ENCODE measurements at places on chromosomes 11 and 22.

GRCh38 chr22:47000888-47001287 lies 238.4 kb downstream of the TBC1D22A start:
- DNase-seq = no peak

GRCh38 chr11:83801799-83802198 lies 515.6 kb upstream of the CCDC90B start:
- no peak for DNase-seq

- no peak for DNase-seq
Observed at GRCh38 chr11:959608-960007, 33.9 kb downstream of the AP2A2 start.

DNA sequence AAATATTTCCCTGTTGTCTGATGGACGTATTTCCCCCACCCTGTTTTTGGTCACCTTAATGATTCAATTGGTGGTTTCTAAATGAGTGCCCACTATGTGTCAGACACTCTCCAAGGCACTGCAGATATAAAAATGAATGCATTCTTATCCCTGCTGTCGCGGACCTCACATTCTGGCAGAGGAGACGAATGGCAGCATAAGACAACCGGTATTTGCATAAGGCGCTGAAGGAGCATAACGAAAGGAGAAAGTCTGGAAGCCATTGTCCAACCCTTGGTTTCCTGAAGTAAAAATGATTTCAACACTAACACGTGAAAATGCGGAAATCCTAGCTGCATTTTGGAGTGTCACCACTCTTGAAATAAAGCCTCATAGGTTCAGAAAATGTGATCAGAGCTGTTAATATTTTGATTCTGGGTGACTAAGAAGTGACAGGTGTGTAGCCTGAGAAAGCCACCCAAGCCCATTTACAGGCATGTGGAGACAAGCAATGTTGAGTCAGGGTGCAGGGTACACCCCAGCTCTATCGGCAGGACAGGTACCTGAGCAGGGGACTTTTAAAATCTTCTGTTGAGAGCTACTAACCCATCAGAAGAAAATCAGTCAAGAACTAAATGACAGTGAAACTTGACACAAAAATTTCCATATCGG lies 10.1 kb upstream of the GAB2 start:
- peak; percentile 77 for DNase-seq

DNA sequence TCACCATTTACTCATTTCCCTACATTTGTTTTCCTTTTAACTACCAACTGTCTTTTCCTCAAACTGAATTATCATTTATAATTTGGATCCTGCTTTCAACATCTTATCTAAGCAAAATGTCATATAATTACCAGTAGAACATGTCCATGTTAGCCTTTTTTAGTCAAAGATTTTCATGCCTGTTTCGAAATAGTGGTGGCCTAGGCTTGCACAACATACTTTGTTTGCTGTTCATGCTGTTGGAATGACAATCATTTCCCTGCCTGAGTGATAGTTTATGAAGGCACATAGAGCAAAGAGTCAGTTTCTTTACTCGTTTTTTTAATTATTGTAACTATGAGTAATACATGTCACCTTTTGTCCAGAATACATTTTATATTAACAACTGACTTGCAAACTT lies 144.3 kb upstream of the ANO3 start:
- DNase-seq = no peak

DNA sequence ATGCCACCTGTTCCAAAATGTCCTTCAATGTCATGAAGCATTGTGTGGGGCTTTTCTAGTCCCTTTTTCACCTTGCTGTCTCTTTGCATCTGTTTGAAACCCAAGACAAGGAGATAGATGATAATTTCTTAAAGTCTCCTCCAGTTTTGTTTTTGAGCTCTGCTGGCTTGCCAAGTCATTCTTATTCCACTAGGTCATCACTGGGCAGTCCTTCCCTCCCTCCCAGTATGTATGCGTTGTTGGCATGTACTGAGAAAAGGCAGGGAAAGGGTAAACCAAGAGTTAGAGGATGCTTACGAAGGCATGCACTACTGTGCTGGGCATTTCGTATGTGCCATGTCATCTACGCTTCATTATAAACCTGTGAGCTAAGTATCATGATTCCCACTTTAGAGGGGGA lies 78.6 kb downstream of the PARVA start:
- no peak for DNase-seq

GRCh38 chr11:94141511-94142307 lies 13.1 kb downstream of the PANX1 start:
- DNase-seq = no peak

- no peak for DNase-seq
Observed at GRCh38 chr11:23473782-23474181, 613.5 kb upstream of the CCDC179 start.

DNA sequence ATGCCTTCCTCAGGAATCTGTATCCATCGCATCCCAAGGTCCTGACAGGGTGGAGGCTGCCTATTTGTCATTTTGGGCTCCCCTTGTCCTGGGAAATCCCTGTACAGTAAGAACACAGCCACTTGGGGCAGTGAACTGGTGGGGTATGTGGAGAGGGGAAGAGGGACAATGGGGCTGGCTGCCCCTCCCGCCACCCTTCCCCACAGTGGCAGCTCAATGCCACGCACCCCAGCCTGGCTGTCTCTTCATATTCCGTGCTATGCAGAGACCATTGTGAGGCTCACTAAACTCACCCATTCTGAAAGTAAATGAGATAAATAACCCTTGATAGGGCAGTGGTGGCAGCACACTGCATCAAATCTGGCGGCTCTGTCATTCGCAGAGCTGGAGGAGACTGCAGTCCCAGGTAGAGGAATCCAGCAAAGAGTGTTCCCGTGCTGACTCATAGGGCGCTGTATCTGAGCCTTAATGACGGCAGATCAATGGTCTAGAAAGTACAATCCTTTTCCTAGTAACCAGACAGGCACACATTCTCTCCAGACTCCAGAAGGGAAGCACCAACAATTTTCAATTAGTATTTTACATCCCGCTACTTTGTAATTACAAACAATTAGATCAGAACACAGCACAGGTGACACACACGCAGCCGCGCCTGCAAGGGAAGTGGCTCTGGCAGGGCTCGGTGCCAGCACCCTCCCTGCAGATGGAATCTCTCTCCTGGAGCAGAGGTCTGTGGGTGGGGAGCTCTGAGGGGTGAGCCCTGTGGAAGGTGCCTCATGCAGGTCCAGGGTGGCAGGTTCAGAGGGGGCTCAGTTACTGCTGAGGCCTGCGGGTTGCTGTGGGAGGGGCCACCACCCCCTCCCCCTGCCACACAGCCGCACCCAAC lies 167.9 kb upstream of the B3GAT1 start:
- DNase-seq = no peak

DNA sequence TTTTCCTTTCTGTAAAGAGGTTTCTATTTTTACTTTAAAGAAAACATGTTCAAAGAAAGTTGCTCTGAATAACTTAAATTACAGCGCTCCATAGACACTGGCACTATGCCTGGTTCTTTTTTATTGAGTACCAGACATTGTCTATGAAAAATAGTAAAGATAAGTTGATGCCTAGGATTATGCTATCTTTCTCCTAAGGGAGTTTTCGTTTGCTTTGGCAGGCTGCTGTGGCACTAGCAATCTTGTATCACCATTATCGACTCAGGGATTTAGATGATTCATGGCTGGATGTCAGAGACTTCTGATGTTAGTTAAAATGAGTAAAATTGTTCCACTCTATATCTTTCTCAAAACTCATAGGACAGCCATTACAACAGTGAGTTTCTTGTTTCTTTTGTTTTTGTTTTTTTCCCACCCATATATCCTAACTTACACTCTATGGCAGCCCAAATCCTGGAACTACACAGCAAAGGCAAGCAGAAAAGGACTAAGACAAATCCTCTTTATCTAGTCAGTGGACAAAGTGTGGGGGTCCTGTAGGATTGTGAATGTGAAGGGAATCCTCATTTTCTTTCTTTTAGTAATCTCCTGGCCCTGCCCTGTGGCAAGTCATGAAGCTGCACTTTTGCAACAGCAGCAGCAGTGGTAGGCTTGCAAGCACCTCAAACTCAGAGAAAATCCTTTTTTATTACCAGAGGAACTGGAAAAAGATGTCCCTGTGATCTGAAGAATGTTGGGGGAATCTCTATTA lies 20.7 kb downstream of the SLN start:
- DNase-seq = no peak

GRCh38 chr11:67372321-67372992 lies 941 bp downstream of the CLCF1 start:
- no peak for DNase-seq

- DNase-seq = peak; percentile 79
Observed at GRCh38 chr11:12281571-12282478, 95.5 kb upstream of the PARVA start.

DNA sequence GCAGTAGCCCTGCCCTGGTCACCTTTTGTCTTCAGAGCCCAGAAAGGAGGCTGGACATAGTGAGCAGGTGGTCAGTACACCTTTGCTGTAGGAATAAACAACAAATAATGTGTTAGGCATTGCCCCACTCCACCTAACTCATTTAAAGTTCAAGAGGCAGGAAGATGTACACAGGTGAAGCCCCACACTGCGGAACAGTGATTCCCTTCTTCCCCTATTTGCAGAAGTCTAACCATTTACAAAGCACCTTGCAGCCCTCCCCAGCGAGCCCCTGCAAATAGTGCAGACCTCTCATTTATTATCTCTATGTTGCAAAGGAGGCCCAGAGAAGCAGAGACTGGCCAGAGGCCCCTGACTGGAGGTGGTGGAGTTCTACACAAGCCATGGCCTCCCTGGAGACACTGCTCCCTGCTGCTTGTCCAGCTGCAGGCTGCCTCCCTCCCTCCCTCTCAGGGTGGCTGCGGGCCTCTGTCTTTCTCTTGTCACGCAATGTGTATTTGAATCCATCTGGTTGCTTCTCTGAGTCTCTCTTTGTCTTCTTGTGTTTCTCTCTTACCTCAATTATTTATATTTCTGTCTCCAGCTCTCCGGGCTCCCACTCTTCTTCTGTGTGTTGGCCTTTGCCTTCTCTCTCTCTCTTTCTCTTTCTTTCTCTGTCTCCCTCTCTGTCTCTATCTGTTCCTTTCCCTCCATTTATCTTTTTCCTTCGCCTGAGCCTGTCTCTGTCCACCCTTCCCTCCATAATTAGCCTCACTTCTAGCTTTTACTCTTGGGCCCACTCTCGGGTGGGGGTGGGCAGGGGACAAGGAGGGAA lies 59.1 kb upstream of the PRDM11 start:
- no peak for DNase-seq

DNA sequence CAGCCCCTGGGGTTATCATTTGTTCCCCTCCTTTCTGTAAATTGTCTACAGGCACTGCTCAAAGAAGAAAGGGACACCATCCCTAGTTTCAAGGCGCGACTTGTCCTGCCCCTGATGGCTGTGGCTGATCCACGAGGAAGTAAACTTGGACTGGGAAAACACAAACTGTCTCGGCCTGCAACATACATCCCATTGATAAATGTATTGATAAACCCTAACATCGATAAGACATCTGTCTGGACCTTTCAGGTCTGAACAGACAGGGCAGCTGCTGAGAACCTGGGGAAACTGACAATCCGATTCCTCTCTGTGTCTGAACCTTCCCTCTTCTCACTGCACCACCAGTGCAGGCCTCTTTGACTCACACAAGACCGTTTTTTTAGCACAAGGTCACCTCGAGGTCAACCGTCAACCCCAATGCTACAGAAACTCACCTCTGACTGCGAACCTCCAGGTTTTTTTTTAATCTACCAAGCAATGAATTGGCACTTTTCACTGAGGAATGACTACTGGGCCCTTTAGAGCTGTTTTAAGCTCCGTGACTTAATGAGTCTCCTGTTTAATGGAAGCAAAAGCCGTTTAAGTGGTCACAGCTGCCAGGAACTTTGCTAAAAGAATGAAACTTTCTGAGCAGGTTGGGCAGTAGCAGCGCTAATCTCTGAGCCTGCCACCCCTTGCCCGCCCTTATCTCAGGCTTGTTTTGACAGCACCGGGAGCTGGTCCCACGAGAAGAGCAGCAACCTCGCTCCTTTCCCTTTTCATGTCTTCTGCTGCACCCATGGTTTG lies 203.8 kb upstream of the TMEM45B start:
- no peak for DNase-seq

GRCh38 chr11:77107950-77108349 lies 5.3 kb downstream of the OMP start:
- no peak for DNase-seq

- peak; percentile 2 for DNase-seq
Observed at GRCh38 chr11:96272529-96273222, 70.3 kb downstream of the MAML2 start.

GRCh38 chr11:44936951-44937543 lies 13.6 kb downstream of the TP53I11 start:
- DNase-seq = no peak

DNA sequence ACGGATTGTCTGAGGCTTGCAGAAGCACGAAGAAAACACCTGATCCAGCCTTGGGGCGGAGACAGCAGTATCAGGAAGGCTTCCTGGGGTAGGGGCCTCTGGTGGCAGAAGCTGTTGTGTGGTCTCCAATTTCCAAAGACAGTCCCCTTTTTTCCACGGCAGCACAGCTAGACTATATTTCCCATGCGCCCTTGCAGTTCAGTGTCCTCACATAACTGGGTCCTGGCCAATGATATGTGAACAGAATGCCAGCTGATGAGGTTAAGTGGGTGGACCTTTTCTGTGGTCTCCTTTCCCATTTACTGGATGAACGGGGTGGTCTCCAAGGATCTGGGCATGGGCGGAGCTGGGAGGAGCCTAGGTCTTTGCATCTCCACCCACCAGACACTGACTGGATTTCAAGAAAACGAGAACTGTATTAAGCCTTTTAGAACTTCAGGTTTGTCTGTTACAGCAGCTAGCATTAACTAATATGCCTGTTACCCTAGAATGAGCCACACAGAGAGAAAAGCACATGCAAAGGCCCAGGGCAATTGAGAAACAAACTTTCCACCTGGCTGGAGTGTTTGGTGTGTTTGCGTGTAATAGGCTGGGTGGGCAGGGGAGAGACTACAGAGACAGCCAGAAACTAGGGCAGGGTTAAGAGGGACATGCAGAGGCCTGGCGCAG lies 6.2 kb downstream of the GAL3ST1 start:
- DNase-seq = no peak

DNA sequence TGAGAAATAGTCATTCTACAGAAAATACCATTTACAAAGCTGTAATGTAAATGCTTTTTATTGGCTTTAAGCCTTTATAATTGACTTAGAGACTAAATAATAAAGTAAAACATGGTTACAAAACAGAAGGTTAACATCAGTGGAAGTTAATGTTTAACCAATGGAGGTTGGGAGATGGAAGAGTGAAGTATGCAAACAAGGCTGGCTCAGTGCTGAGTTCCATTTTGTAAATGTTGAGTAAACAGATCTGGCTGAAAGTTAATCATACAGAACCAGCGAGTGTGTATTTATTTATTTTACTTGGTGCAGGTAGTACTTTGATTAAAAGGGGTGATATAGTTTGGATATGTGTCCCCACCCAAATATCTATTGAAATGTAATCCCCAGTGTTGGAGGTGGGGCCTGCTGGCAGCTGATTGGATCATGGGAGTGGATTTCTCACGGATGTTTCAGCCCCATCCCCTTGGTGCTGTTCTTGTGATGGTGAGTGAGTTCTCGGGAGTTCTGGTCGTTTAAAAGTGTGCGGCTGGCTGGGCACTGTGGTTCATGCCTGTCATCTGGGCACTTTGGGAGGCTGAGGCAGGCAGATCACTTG lies 827.4 kb downstream of the OPCML start:
- DNase-seq = no peak

DNA sequence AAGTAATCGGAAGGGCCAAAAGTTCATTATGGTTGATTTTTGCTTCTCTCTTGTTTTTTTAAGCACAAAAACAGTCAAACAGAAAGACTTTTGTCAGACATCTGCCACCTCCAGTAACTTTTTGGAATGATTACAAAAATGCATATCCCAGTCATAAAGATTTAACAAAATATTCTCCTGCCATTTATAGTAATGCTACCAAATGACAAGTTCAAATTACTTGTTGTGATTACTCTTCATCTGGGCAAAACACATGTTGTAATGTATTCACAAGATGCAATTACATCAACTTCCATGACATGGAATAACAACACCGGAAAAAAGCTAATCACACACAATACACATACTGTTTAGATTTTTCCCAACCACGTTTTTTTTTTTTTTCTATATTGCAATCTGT lies 1017.5 kb upstream of the TENM4 start:
- no peak for DNase-seq

Data from inflammatory macrophage (primary cell).